ENCODE measurements at places on chromosomes 6 and 20. TPM values are rescaled to one million over a fixed set of nuclear protein-coding genes. Genes with fewer than 3 reads are reported as not detected.

GRCh38 chr6:132247381-132248159, 153.7 kb downstream of the MOXD1 start:
- DNase-seq = no peak

DNA sequence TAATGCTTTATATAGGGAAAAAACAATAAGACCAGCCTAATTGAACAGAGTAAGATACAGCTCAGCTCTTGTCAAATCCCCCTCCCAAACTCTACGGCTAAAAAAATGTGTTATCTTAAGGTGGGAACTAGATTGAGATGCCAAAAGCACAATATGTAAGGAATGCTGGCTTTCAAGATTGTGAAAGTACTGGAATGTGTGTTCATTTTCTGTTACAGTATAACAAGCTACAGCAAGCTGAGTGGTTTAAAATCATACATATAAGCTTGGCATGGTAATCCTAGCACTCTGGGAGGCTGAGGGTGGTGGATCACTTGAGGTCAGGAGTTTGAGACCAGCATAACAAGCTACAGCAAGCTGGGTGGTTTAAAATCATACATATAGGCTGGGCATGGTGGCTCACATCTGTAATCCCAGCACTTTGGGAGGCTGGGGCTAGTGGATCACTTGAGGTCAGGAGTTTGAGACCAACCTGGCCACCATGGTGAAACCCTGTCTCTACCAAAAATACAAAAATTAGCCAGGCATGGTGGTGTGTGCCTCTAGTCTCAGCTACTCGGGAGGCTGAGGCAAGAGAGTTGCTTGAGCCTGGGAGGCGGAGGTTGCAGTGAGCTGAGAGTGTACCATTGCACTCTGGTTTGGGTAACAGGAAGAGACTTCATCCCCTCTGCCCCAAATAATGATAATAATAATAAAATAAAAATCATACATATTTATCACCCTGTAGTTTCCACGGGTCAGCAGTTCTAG, 297.7 kb downstream of the DOK5 start:
- DNase-seq = no peak

DNA sequence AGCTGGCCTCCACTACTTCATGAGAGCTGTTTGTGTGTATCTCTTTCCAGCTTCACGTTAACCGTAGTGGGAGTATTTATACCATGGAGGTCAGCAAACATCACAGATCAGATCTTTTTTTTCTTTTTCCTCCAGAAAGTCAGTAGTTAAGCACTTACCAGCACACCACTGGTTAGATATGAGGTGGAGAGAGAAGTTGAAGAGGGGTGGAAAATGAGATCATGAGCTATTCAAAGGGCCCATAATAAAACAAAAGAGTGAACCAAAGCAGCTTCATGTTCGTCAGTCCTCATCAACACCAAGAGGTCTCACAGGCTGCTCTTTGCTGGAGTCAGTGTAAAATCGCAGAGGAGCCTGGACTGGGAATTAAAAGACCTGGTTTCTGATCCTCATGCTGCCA, 125.1 kb upstream of the SGK1 start:
- DNase-seq = no peak

TRIM31 gene
- 119 TPM for total RNA-seq

DNA sequence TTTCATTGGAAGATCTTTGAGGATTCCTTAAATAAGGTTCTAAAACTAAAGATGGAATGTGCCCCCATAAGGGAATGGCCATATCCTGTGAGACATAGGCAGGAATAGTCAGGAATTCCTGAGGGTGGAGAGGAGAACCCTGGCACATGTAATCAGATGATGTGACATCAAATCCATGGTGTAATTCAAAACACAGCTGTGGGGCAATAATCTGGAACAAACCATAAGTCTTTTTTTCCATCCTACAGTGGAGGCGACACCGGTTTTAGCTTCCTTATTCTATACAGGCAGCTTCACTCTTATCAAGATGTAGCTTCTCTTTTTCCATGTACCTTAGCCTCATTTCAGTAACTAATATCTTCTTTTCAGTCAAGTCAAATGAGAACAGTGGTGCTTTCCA, 133.6 kb upstream of the CITED2 start:
- no peak for DNase-seq

DNA sequence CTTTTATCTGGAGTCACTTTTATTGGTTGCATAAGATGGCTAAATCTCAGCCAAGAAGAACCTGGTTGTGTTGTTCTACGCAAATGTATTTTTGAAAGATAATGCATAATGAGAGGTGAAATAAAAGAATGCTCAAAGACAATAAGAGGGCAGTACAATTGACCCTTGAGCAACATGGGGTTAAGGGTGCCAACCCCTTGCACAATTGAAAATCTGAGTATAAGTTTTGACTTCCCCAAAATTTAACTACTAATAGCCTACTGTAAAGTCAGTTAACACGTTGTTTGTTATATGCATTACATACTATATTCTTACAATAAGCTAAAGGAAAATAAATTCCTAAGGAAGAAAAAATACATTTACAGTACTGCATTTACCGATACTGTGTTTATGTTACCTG, 5.9 kb downstream of the RNF146 start:
- no peak for DNase-seq

- no peak for DNase-seq
Measured at GRCh38 chr6:66725670-66726069, 1018.6 kb upstream of the EYS start.

DNA sequence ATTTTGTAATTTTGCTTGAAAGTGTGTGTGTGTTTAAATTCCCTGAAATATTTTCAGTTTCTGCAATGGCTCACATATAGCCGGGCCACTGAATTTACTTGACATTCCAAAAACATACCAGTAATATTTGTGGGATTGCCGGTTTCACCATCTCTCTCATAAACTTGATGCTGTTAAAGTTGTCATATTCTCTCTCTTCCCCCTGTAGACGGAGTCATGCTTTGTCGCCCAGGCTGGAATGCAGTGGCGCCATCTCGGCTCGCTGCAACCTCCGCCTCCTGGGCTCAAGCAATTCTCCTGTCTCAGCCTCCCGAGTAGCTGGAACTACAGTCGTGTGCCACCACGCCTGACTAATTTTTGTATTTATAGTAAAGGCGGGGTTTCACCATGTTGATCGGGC, 122.1 kb downstream of the TIAM2 start:
- no peak for DNase-seq

DNA sequence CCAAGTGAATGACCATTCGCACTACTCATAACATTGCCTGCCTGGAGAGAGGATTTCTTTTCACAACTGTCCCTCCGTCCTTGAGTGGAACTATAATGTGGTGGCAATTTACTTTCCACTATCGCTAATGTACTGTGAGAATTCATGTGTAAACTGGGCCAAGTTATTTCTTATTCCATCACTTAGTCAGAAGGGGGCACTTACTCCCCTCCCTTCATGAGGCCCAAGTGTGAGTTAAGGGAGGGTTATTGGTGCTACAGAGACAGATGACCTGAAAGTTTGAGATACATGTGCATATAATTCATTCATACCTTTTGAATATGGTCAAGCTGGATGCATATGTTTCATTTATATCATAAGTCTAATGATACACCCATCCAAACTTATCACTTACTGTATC, 65.2 kb upstream of the LOC128125822 start:
- no peak for DNase-seq

DNA sequence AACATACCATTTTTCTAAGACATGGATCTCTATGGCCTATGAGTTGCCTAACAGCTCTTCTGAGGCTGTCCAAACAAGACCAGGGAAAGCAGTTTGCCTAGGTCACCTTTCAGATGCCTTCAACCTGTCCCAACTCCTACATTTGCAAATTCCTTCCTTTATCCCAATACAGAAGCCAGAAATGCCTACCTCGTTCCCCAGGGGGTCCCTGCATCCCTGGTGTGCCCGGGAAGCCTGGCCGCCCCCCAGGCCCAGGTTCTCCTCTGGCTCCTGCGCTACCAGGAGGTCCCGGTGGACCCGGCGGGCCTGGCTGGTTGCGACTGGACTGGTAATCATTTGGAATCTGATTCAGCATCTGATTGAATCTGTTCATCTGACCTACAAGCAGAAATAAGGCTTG, 115.9 kb downstream of the COL12A1 start:
- DNase-seq = no peak

GRCh38 chr6:75611702-75612375, 10.2 kb downstream of the SENP6 start:
- no peak for DNase-seq

- no peak for DNase-seq
Measured at GRCh38 chr6:111799576-111800258, 73.5 kb downstream of the FYN start.

SAMHD1 gene
- 20.3 TPM for total RNA-seq

- DNase-seq = no peak
Measured at GRCh38 chr6:155889410-155889809, 433.8 kb upstream of the NOX3 start.

DNA sequence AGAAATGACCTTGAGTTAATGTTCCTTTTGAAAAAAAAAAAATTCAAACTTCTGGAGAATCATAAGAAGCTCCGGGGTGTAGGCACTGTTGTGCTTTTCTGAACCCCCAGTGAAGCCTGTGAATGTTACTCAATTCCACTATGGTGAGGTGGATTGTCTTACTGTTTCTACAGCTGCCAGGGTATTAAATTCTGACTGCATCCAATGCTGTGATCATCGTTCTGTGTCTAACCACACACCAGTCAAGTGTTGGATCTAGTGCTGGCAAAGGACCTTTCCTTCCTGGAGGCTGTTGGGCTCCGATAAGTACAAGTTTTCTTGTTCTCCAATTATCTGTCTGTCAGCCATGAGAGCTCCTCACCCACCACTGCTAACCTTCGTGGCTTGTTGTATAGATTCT, 162.0 kb upstream of the EPHA7 start:
- no peak for DNase-seq

- no peak for DNase-seq
Measured at GRCh38 chr6:13854716-13855250, 40.4 kb upstream of the MCUR1 start.

LY6G6D gene
- total RNA-seq = not detected

- peak; percentile 56 for DNase-seq
Measured at GRCh38 chr6:106525107-106525881, 104.0 kb downstream of the RTN4IP1 start.

DNA sequence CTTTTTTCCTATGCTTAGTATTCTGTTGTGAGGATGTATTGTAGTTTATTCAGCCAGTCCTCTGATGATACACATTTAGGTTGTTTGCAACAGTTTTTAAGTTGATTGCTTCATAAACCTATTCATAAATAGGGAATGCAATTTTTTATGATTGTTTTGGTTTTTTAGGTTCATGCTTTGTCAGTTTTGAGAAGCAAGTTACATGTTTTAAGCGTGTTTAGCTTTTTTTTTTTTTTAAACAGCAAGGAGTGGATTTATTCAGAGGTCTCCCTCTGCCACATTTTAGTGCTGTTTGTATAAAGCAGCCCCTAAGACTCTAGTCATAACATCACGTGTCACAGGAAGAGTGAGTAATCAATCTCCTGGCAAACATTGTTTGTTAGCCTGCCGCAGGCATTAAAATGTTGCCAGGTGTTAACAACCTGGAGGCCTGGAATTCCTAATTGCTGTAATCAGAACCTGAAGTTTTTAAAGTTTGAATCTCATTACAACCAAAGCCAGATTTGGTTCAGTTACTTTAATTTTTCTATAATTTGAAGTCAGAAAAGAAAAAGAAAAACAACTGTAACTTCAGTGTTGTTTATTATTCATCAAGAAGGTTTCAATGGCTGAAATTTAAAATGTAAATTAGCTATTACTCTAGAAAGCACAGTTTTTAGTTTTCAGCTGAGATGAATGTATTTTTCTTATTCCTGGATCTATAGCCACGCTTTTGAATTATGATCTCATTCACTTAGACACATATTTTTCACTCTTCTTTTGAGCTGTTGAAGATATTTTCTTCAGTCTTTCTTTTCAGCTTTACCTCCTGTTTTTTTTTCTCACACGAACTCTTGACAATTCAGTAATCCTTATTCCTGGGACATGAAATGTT, 59.2 kb downstream of the KCNS1 start:
- DNase-seq = peak; percentile 59

GRCh38 chr6:68632734-68633133, 2.3 kb upstream of the ADGRB3 start:
- no peak for DNase-seq

OLIG3 gene
- total RNA-seq = not detected

DNA sequence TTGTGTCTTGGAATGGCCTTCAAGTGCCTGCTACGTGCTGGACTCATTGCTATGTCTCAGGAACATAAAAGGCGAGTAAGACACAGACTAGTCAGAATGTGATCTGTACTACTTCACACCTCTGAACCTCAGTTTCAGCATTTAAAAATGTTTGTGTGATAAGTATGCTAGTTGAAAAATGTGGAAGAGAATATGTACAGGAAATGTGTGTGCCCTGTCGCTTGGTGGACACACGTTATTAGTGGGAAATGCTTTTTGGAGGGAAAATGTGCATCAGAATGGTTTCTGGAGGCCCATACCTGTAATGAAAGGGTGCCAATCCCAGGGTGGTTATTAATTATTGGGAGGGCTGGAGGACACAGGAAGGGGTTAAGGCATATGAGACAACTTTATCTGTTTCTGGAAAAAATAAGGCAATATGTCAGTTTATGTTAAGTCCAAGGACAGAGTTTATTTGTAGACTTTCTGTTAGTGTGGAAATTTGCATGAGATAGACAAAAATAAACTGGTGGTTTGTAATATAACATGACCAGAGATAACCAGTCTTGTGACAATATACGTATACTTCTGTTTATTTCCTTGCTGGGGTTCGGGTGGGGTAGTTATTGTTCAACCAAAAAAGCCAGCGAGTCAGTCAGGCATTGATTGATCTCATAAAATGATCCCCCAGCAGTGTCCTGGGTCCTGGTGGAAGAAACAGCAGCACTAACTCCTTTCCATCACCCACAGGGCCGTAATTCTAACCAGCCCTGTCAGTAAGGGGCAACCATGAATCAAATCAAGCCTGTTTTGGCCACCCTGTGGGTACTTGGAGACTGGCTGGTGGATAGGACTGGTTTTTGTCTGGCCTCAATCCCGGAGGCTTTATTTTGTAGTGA, 117.9 kb downstream of the JARID2 start:
- DNase-seq = no peak

DNA sequence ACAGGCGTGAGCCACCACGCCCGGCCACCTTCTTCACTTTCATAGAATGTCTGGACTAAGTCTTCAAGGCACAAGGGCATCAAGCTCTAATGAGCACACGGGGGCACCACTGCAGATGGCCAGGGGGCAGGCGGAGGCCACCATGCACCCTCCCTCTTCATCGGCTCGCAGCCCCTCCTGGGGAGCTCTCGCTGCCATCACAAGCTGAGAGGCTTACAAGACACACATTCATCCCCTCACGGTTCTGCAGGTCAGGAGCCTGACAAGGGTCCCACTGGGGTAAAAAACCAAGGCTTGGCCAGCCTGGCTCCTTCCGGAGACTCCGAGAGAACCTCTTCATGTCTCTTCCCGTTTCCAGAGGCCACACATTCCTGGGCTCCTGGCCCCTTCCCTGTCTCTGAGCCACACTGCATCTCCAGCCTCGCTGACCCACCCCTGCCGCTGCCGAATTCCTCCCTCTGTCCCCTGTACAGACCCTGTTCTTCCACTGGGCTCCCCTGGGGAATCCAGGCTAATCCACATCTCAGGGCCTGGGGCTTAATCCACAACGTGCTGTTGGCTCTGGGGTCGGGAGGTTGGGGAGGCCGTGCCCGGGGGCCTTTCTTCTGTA, 19.8 kb downstream of the DLL1 start:
- DNase-seq = no peak

CAGE1 gene
- 0.16 TPM for total RNA-seq

Data from HT-29 (cell line).